NCI-H1417 (cell line): ENCODE measurements at places on chromosomes 7 and 10.

DNA sequence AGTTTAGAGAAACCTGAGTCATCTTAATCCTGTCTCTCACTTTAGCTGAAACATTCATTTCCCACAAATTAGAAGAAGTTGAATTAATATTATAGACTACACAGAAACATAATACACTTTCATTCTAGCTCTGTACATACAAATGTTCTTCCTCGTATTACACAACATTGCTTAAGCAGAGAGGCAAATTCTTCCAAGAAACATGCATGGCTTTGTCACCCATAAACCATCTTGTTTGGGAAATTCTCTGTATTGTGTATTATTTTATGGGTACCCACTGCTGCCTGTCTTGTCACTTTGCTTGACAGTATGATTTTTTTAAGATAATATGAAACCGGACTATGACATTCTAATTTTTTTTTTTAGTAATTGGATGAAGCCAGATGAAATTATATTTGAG lies 104.0 kb downstream of the SRI start:
- no peak for DNase-seq

- no peak for DNase-seq
Measured at GRCh38 chr10:107790271-107790670, 625.8 kb upstream of the SORCS1 start.

DNA sequence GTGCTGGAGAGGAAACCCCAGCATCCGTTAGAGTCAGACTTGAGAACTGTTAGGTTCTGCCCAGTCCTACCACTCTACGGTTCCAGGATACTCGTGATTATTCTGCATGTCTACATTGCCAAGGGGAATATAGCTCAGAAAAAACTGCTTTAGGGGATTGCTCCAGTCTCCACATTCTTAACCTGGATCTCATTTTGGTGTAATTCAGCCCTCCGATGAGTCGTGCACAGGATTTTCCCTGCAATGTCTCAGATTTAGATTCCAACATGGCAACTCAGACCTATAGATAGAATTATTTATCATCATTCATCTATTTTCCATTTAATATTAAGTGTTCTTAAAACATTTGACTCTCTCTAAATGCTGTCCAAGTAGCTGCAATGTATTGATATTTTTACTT lies 121.1 kb upstream of the ZEB1 start:
- DNase-seq = no peak

- DNase-seq = no peak
Measured at GRCh38 chr10:126945351-126946030, 40.3 kb downstream of the DOCK1 start.

DNA sequence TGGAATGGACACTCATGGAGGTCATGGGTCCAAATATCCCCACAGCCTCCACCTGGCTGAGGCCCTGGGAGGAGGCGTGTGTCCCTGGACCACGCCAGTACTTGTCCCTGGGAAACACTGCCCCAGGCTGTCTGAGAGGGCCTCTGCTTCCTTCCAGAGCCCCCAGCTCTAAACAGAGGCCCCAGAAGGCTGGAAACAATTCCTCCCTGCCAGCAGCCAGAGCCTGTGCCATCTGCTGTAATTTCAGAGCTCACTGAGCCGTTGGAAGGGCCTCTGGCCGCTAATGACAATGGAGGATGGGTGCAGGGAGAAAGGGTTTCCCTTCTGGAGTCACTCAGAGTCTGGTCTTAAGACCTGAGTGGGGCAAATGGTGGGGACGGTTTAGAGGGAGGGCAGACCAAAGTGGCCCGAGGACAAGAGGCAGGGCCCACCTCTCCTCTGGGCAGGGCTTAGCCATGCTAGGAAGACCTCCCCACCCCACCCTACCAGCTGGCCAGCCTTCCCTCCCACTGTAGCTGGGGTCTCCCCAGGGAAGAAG lies 7.1 kb downstream of the CHAT start:
- DNase-seq = no peak

GRCh38 chr10:66467042-66467441 lies 458.8 kb upstream of the LRRTM3 start:
- no peak for DNase-seq

- no peak for DNase-seq
Measured at GRCh38 chr10:26844396-26844975, 16.3 kb downstream of the ABI1 start.

DNA sequence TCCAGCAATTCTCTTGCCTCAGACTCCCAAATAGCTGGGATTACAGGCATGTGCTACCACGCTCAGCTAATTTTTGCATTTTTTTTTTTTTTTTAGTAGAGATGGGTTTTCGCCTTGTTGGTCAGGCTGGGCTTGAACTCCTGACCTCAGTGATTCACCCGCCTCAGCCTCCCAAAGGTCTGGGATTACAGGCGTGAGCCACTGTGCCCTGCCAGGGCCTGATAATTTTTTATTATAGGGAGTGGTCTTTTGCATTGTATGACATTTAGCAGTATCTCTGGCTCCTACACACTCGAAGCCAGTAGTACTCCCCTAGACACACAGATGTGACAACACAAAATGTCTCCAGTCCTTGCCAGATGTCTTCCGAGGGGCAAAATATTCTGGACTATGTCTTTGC lies 124.0 kb downstream of the DKK1 start:
- no peak for DNase-seq

- no peak for DNase-seq
Measured at GRCh38 chr10:70604106-70604505, 1.6 kb upstream of the PRF1 start.

- DNase-seq = no peak
Measured at GRCh38 chr10:127563718-127564553, 14.8 kb downstream of the NPS start.

GRCh38 chr10:14571866-14572507 lies 202.7 kb downstream of the FAM107B start:
- no peak for DNase-seq

GRCh38 chr10:106935978-106936451 lies 228.5 kb downstream of the SORCS1 start:
- DNase-seq = no peak
